Esophagus muscularis mucosa (tissue), 4 donors: ENCODE measurements at places on chromosomes 7 and 10. TPM values are rescaled to one million over a fixed set of nuclear protein-coding genes. Genes with fewer than 3 reads are reported as not detected.
A peak's percentile ranks its signal among the peaks of the same experiment; 100 is the strongest.

DNA sequence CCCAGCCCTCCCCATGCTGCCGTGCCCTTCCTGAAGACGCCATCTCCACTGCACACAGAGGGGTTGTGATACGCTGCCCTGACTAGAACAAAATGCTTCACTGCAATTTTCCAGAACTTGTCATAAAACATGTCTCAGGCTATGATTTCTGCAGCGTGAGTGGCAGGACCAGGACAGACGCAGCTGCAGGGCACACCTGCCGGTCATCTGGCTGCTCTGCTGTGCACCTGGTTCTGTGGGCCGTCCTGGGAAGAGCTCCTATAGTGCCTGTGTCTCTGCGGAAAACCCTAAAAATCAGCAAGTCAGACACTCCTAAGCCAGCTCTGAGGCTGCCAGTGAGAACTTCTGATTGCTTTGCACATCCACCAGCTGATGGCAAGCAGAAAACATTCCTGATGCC is 39.7 kb upstream of the DIP2C start:
- no peak overlapping the region for H3K4me3 ChIP-seq
- H3K27ac ChIP-seq, result no peak overlapping the region
- no peak for DNase-seq
- no peaks in the 10 kb centered on the region for H3K36me3 ChIP-seq

DNA sequence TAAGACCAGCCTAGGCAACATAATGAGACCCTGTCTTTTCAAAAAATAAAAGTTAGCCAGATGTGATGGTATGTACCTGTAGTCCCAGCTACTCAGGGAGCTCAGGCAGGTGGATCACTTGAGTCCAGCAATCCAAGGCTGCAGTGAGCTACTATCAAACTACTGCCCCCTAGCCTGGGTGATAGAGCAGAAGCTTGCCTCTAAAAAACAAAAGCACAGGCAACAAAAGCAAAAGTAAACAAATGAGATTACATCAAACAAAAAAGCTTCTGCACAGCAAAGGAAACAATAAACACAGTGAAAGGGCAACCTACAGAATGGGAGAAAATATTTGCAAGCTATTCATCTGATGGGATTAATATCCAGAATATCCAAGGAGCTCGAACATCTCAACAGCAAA is 65.4 kb downstream of the FANK1 start:
- DNase-seq, result no peak
- H3K27me3 ChIP-seq, result no peaks in the 10 kb centered on the region
- no peak overlapping the region for H3K27ac ChIP-seq
- no peak overlapping the region for H3K4me3 ChIP-seq

GRCh38 chr10:79022565-79023230 is 46.1 kb upstream of the ZMIZ1 start:
- no peaks in the 10 kb centered on the region for H3K36me3 ChIP-seq
- H3K4me3 ChIP-seq, result peak overlapping the region; percentile 9
- H3K27ac ChIP-seq, result no peak overlapping the region
- no peak for DNase-seq
- H3K4me1 ChIP-seq, result peaks cover 42% of the 10 kb centered on the region
- H3K27me3 ChIP-seq, result no peaks in the 10 kb centered on the region

- no peaks in the 10 kb centered on the region for H3K4me1 ChIP-seq
- H3K4me3 ChIP-seq, result no peak overlapping the region
- H3K36me3 ChIP-seq, result no peaks in the 10 kb centered on the region
- H3K27me3 ChIP-seq, result no peaks in the 10 kb centered on the region
- no peak overlapping the region for H3K27ac ChIP-seq
Measured at GRCh38 chr10:99836711-99837110, 54.3 kb downstream of the ABCC2 start.

DNA sequence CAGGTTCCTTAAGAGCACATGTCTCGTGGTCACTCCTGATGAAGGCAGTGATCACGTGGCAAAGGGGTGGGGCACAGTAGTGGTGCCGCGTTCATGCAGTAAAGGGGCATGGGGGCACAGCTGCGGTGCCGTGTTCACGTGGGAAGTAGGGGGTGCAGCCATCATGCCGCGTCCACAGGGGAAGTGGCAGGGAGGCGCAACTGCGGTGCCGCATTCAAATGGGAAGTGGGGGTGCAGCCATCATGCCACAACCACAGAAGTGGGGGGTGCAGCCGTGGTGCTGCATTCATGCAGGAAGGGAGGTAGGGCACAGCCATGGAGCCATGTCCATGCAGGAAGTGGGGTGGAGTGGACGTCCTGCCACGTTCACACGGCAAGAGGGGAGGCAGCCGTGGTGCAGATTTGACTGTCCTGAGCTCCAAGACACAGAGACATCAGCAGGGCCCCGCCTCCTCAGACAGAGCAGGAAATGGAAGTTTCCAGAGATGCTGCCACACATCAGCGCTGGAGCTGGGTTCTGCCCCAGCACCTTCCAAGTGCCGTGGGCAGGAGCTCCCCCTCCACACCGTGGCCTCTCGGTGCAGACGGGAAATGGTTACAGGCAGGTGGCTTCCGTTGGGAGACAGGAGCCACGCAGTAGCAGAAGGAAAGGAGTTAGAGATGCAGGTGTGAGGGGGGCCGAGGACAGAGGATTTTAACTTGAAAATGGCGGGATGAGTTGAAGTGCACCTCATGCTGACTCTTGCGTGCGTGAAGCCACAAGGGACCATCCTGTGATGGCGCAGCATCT is 95.0 kb upstream of the DDC start:
- H3K27ac ChIP-seq, result no peak overlapping the region
- no peaks in the 10 kb centered on the region for H3K27me3 ChIP-seq
- H3K4me3 ChIP-seq, result no peak overlapping the region
- peaks cover 92% of the 10 kb centered on the region for H3K4me1 ChIP-seq

DNA sequence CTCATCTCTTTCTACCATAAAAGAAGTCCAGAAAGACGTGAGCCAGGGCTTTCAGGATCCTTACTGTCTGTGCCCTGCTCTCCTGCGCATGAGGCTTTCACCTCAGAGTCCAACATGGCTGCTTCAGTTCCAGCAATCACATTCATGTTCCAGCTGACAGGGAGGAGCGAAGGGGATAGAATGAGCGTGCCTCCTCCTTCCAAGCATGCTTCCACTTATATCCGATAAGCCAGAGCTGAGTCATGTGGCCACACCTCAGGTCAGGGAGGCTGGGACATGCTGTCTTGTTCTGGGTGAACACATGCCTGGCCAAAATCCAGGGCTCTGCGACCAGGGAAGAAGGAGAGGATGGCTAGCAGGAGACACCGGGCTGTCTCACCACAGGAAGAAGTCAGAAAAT is 248.2 kb downstream of the SKAP2 start:
- no peaks in the 10 kb centered on the region for H3K4me1 ChIP-seq
- H3K4me3 ChIP-seq, result no peak overlapping the region
- H3K36me3 ChIP-seq, result no peaks in the 10 kb centered on the region
- no peak for DNase-seq
- no peaks in the 10 kb centered on the region for H3K27me3 ChIP-seq

DNA sequence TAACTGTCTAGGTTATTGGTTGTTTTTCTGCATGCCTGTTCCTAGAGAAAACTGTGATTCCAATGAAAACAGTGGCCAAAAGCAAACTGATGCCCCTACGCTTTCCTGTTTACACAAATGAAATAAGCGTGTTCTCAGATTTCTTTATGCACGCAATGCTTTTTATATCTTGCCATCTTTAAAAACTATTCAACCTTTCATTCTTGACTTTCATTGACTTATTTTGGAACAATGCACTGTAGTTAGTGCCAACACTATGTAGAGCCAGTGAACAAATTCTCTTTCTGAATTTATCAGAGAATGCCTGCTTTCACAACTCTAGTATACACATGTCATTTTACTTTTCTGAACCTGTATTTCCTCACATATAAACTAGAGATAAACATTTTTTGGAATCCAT is 86.6 kb downstream of the CABCOCO1 start:
- no peak overlapping the region for H3K27ac ChIP-seq
- no peaks in the 10 kb centered on the region for H3K27me3 ChIP-seq
- DNase-seq, result no peak
- no peak overlapping the region for H3K4me3 ChIP-seq

Gene VPS37D
- total RNA-seq, result 2.5 TPM

Gene SORCS1
- 11.9 TPM for total RNA-seq
